ENCODE measurements at places on chromosomes 16 and 17.

- DNase-seq: no peak
Observed at GRCh38 chr17:1783271-1783670, 21.4 kb downstream of the SERPINF1 start.

DNA sequence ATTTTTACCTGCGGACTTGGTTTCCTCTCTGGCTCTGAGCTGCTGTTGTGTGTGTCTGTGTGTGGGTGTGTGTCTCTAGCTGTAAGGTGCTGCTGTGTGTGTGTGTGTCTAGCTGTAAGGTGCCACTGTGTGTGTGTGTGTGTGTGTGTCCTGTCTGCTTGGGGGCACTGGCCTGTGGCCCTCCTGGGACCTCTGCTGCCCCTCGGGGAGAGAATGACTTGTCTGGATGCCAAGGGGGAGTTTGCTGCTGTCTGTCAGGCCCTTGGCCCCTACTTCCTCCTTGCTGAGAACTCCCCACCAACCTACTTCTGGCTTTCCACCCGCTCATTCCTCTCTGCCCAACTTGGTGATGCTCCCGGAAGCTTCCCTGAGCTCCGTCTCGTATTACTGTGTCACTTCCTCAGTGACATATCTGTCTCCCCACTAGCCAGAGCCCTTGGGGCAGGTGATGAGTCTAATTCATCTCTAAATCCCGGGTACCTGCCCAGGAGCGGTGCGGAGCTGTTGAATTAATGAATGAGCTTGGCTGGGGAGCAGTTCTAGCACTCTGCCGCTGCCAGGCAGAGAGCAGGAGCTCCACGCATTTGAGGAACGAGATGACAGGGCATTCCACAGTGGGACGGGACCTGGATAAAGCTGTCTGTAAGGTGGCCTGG lies 3.5 kb upstream of the LASP1NB start:
- DNase-seq: no peak

DNA sequence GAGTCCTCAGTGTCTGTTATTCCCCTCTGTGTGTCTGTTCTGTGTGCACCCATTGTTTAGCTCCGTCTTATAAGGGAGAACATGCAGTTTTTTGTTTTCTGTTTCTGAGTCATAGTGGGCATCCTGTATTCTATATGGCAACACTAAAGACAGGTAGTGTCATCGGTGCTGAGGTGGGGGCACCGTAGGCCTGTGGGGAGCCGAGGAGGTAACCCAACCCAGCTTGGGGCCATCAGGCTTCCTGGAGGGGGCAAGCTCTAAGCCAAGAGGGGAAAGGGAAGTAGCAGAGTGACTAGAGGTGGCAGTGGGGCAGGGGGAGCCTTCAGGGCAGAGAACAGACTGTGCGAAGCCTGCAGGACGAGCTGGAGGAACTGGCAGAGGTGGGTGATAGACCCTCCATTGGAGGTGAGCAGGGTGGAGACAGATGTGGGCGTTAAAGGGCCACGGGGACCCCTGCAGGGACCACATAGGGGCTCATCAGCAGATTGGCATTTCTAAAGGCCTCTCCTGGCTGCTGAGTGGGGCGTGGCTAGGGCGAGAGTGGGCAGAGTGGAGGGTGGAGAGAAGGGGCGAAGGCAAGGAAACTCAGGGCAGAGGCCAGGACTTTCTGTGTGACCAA lies 36.5 kb downstream of the CPNE2 start:
- no peak for DNase-seq

DNA sequence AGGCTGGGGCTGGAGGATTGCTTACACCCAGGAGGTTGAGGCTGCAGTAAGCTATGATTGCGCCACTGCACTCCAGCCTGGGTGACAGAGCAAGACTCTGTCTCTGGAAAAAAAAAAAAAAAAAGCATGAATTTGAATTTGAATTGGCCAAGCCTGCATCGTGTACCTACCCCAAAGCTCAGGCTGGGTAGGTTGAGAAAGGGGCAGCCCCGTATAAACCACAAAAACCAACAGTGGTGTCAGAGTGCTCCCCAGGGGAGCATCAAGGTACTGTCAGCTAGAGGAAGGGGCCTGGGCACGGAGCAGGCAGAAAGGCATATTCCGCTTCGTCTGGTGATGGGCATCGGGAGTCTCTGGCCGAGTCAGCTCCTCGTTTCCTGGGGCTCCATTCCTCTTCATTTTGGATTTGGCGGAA lies 40.9 kb downstream of the RAP1GAP2 start:
- DNase-seq: no peak

- DNase-seq: no peak
Observed at GRCh38 chr16:142405-142967, 4.0 kb upstream of the NPRL3 start.

DNA sequence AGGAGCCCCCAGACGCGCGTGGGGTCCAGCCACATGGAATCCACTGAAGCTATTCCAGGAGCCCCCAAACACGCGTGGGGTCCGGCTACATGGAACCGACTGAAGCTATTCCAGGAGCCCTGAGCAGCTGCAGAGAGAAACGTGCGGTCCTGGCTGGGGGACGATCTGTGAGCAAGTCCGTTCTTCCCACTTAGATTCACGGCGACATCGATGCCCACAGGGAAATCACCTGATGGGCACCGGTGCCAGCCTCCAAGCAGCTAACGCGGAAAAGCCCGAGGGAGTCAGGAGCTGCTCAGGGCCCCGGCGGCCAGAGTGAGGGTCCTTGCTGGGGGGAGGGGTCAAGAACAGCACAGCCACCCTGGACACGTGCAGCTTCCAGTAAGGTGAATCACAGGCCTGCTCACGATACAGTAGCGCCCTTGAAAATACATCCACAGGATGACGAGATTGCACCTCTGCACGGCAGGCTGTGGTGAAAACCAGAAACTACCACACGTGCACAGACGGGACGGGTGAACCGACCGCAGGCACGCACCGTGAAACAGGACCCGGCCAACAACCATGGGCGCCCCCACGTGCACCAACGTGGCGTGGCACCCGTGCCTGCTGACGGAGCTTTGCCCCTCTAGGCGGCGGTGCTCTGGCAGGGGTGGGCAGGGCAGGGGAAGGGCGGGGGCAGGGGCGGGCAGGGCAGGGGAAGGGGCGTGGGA lies 77.7 kb upstream of the GNG13 start:
- DNase-seq: peak; percentile 72

- DNase-seq: no peak
Observed at GRCh38 chr17:54494721-54495715, 405.6 kb upstream of the TOM1L1 start.

DNA sequence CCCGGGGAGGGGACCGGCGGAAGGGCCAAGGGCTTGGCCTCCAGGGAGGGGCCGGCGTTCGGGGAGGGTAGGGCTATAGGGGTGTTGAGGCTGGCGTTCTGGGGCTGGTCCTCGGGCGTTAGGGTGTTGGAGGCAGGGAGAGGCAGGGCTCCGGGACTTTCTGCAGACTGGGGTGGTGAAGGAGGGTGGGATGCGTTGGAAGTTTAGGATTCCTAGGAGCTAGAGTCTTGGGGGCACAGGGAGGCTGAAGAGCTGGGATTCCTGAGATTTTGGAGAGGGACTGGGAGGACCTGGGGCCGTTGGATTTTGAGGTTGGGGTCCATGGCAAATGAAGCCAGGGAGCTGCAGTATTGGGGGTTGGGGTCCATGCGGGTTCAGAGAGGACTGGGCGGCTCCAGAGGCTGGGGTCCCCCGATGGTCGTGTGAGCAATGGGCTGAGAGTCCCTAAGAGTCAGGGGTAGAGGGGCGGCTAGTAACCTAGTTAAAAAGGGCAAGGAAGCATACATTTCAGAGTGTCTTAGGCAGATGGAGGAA lies 740 bp downstream of the NFATC2IP start:
- no peak for DNase-seq
